ENCODE measurements at places on chromosomes 5 and 9.
A peak's percentile ranks its signal among the peaks of the same experiment; 100 is the strongest.

GRCh38 chr9:130173666-130173983 lies 1.4 kb downstream of the NCS1 start:
- no peak for DNase-seq

GRCh38 chr5:54761213-54761701 lies 224.1 kb downstream of the ESM1 start:
- no peak for DNase-seq

DNA sequence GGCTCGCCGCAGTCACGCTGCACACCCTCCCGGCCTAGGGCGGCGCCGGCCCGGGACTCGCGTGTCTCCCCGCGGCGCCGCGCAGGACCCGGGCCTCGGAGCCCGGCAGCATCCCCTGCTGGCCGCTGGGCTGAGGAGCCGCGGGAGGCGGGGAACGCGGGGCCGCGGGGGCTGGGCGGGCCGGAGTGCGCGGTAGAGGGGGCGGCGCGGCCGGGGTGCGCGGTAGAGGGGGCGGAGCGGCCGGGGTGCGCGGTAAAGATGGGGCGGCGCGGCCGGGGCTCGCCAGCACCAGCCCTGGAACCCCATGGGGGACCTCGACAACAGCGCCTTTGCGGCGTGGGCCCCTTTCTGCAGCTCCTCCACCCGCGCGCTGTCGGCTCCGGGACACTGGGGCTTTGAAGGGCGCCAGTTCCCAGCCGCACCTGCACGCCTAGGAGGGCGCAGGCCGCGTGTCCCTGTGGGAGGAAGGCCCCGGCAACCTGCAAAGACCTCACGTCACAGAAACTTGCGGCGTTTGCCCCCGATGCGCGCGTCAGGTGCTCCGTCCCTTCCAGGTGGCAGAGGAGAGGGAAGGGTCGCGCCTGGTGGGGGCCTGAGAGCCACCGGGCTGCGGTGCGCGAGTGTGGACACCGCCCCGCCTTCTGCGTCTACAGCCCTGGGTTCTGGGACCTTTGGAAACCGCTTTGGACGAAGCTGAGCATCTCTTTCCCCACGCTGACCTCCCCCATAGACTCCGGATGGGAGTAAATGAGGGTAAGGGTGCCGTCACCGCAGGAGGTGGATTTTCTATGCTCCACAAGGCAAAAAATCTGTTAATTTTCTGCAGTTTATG lies 49.6 kb downstream of the NSUN2 start:
- DNase-seq: no peak

GRCh38 chr5:34564710-34565235 lies 91.4 kb upstream of the RAI14 start:
- DNase-seq: no peak

DNA sequence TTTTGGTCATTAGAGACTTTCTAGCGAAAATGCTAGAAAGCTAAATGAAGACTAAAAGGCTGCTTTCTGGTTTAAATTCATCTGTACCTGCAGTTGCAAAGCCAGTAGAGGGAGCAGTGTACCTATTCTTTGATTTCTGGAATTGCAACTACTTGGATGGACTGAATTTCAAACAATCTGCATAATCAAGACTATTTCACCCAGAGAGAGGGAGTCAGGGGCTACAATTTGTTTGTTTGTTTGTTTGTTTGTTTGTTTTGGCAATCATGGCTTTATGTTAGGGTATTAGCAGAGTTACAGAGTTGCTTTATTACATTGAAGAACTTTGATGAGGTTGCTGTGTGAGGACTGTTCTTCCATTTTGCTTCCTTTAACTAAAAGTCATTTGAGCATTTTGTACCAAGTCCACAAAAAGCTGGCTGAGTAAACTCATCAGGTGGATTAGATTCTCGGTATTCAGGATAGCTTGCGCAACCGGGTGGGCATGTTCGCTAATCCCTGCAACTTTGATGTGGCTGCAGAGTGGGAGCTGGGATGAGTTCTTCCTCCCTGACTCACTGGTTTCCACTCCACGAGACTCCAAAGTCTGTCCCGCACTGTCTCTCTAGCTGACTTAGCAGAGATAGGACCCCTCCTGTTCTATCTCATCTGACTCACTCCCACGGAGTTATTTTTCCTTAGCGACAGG lies 80.0 kb upstream of the TUT7 start:
- peak; percentile 8 for DNase-seq

GRCh38 chr5:85663708-85664031 lies 954.1 kb upstream of the COX7C start:
- no peak for DNase-seq

DNA sequence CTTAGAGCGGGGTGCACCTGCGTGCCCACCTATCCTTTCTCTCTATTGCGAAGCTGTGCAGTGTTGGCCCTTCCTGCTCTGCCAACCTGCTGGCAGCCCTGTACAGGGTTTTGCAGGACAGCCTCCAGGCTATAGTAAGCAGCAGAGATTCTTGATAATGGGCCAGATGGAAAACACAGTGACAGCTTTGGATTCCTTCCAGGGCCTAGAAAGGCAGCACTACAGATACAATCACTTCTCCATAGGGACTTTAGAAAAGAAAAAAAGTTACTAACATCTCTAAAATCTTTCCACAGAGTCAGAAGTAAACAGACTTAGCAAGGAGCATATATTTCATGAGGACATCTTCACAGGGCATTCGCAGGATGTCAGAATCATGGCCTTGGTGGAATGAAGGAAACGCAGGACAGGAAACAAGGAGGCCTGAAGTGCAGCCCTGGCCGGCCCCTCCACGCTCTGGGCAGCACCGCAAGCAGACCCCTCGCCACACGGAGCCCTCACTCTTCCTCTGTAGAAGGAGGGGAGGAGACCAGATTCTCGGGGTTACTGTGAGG lies 172.1 kb upstream of the GAS1 start:
- no peak for DNase-seq

DNA sequence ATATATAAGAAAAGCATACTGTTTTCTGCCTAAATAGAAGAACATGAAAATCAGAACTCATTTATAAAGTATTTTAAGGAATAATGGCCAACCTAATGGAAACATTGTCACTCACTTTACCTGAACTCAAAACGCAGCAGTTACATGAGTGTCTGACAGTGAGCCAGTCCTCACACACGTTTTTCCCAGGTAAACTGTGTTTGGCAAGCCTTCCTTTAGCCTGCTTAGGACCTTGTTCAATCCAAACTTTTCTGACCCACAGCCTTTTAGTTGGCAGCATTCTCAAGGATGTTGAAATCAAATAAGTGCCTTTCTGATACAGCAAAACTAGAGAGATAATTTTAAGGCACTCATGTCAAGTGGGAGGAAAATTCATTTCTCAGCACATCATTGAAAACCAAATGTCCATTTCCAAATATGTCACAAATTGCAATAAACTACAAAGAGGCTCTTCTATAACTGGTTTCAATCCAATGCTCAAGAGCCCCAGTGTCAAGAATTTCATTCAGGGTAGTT lies 83.5 kb upstream of the SPDL1 start:
- DNase-seq: no peak

DNA sequence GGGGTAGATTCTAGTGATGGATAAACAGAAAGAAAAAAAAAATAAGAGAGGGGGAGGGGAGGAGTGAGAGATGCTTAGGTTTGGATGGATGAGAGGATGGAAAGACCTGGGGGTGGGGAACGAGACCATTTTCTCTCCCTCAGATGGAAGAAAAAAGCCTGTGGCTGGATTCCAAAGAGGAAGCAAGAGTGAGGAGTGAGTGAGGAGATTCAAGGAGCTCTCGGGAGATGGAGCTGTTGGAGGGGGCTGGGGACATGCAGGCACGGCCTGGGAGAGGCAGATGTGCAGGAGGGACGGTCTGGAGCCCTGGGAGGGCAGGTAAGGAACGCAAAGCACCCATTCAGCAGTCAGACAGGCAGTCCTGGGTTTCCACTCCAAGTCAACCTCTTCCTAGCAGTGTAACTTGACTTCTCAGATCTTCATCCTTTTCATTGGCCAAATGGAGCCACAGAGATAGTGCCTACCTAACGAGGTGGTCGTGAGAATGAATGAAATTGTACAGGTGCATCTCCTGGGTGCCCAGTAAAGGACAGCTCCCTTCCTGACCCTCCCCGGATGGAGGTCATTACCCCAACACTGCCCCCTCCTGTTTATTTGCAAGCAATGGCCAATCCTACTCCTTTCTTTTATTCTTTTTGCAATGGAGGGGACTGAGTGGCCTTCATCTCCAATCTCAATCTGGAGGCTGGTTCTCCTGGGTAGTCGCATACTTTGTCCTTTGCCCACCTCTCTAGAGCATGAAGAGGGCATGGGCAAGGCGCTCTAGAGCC lies 52.2 kb downstream of the PCDH1 start:
- DNase-seq: no peak

DNA sequence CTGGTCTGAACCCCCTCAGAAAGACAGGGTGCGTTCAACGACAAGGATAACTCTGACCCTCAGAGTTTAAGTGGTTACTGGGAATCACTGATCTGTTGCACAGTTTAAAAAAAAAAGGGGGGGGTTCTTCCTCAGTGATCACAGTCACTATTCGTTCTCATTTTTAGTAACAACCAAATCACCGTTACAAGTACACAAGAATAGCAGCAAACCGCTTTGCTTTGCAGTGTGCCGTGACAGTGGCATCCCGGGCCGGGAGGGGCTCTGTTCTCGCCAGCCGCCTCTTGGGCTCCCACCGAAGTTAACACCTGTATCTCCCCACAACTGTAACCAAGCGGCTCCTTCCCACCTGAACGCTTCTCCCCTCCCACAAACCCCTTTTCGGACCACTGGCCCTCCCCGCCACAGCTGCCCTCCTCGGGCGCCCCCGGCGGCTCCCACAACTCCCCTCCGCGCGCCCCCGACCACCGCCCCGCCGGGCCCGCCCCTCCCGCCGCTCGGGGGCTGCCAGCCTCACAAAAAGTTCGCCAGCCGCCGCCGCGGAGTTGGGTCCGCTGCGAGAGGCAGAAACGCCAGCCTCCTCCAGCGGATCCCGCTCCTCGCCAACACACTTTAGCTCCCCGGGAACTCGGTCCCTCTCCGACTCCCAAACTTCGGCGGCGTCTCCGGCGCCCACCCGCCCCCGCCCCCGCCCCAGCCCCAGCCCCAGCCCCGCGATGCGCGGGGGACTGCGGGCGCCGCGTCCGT lies 1.2 kb downstream of the SSBP2 start:
- DNase-seq: peak; percentile 19

GRCh38 chr9:35563791-35564197 lies 41.3 kb upstream of the TESK1 start:
- no peak for DNase-seq

DNA sequence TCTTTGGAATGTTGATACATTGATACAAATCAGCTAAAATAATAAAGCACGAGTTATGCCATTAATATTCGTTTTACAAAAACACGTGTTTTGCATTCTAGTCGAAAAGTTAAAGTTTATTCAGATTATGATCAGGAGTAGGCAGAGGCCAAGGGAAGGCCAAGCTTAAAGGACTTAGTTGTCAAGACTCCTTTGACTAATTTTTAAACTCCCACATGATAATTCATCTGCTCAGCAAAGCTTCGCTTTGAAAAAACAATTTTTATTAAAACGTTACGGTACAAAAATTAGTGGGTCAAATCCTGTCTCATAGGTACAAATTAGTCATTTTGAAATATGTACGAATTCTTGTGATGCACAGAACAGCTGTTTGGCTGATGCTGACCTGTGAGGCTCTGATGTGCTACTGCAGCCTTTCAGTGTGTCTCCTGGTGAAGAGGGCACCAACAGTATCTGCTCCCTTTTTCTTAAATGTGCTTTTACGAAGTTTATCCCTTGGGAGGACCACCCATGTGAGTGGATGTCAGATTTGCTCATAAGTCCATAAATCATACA lies 23.0 kb upstream of the NR3C1 start:
- DNase-seq: no peak

DNA sequence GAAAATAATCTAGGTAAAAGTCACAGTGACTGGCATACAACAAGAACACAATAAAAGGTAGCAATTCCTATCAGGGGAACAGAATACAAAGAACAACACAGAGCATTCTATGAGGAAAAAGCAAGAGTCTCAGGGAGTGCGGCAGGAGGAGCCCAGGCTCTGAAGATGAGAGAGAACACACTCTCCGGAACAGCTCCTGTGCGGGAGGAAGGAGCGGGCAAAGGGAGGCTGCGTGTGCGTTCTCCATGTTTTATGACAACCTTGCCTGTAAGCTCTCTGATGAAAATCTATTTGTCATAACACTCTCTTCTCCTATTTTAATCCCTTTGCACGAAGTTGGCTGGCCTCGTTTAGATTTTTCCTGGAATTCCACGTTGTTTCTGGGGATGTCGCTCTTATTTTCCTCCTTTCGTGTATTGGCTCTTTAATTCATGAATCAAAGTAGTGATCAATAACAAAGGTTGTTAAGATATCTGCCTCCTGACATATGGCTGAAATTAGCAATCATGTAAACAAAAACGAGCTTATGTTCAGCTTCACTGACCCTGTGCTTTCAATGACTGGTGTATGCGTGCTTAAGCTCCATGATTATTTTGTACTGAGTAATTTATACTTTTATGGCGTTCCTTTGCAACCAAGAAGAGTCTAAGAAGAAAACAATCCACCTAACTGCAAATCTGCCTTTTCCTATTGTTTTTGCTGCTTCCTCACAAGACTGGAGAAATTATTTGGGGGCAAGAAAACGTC lies 109.5 kb downstream of the MYO10 start:
- no peak for DNase-seq

GRCh38 chr5:155983954-155984353 lies 343.0 kb upstream of the SGCD start:
- no peak for DNase-seq

GRCh38 chr5:149040421-149040820 lies 22.4 kb downstream of the SH3TC2 start:
- no peak for DNase-seq

DNA sequence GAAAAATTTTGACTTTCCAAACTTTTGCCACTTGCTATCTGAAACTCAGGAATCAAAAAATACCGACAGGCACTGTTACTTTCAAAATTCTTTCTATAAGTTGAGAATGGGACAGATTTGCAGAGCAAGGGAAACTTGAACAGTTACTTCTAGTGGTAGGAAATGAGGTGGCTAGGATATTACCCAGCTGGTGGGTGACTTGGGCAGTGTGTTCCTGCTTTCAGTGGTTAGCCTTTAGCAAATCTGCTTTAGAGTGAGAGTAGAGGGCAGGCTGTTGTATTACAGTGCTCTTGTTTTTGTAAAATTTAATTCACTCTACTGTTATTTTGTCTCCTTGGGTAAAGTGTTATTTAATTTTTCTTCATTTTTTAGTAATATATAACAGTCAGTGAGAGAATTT lies 40.2 kb upstream of the ROPN1L start:
- no peak for DNase-seq

DNA sequence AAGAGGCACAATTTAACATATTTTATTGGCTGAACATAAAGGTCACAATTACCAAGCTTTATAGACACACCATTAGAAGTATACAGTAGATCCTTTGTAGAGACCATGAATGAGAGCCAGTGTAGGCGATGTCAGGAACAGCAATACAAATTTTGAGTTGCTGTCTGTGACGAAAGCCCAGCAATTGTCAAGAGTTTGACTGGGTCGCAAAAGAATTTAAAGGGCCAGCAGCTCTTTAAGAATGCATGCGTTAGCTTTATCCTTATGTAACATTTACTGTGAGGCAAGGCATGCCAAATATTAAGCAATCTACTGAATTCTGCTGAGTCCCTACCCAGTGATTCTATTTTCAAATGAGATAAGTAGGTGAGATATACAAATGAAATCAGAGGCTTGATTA lies 236.9 kb downstream of the ARRDC3 start:
- no peak for DNase-seq

All from activated CD4-positive, alpha-beta T cell treated with anti-CD3 and anti-CD28 coated beads, Interleukin-2, amount 50 U/mL, for 24 hours (primary cell).